ENCODE measurements at places on chromosomes 4 and X. TPM values are rescaled to one million over a fixed set of nuclear protein-coding genes. Genes with fewer than 3 reads are reported as not detected.

- DNase-seq: no peak
Measured at GRCh38 chrX:50003467-50003866, 81.1 kb downstream of the CLCN5 start.

GRCh38 chr4:159705334-159705733, 602.5 kb downstream of the RAPGEF2 start:
- DNase-seq: no peak

FAM156A gene
- polyA plus RNA-seq: 12.8 TPM

GRCh38 chr4:21474195-21474594, 474.4 kb downstream of the KCNIP4 start:
- no peak for DNase-seq

DNA sequence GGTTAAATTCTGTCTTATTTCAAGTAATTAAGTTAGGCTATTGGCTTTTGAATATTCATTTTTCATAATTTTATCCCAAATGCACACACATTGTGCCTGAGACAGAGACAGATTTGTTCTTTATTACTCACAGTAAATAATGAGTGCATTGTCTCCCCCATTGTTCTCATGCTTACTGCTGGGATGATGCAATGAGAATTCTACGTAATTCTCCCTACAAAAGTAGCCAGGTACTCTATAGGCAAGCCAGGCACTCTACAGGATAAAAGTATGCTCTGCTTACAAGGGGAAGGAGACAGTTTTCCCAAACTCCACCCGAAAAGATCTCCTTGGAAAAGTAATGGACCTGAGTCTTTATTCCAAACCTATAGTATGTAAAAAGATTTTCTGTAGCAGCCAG, 1890.7 kb upstream of the PCDH10 start:
- DNase-seq: no peak

- no peak for DNase-seq
Measured at GRCh38 chr4:148944136-148944838, 502.1 kb upstream of the NR3C2 start.

DNA sequence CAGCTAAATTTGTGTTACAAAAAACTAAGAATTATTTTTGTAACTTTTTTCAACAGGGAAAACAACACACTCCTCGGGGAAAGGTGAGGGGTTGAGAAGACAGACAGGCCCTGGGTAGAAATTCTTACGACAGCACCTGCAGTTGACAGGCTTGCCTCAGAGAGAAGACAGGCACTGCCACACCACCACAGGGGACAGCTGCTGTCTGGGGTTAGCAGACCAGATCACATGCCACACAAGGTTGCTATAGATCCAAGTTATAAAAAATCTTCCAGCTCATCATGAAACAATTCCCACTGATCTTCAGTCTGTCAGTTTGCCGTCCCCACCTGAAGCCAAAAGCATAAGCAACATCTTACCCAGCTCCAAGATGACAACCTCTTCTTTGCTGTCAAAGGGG, 143.2 kb upstream of the ZCCHC13 start:
- no peak for DNase-seq

DNA sequence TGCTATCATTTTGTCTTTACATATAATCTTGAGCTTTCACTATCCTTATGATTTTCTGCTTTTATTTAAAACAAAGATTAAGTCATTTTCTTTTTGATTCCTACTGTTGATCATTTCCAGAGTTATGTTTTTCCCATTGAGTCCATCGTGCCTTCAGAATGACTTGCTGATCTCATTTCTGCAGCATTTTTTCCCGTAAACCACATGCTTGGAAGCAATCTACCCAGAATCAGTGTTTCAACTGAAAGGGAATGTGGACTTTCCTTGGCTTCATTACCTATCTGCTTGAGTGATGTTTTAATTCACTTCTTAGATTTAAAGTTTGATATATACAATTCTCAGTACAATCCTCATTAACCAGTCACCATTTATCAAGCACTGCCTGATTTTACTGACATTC, 192.4 kb upstream of the FSTL5 start:
- no peak for DNase-seq

MAGEC2 gene
- not detected for polyA plus RNA-seq

FHIP1A gene
- 13.4 TPM for polyA plus RNA-seq

GRCh38 chrX:155070038-155070437, 898 bp downstream of the CMC4 start:
- no peak for DNase-seq

MTNR1A gene
- not detected for polyA plus RNA-seq

MAGEA3 gene
- polyA plus RNA-seq: not detected

GRCh38 chr4:127846765-127847164, 33.9 kb upstream of the PLK4 start:
- DNase-seq: no peak

DNA sequence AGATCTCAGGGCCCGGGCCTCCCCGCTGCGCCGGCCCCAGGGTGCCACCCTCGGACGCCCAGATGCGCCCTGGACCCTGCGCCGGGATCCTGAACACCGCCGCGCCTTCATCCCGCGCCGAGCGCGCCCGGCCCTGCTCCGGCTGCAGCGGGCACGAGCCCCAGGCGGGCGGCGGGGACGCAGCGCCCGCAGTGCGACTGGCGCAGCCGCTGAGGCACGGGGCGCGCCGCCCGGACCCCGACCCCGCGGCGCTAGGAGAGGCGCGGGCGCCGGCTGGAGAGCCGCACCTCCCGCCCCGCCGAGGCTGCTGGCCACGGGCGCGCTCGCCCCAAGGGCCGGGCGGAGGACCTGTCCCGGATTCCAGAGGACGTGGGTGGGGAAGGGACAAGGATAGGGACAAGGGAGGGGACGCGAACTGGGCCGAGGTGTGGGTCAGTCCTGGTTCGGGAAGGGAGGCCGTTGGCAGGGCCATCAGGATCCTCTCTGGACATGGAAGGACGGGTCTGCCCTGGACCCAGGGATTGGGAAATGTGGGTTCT, 1.1 kb downstream of the ZFYVE28 start:
- no peak for DNase-seq

- no peak for DNase-seq
Measured at GRCh38 chr4:88613417-88613875, 21.2 kb downstream of the HERC3 start.

LANCL3 gene
- 0.97 TPM for polyA plus RNA-seq

DNA sequence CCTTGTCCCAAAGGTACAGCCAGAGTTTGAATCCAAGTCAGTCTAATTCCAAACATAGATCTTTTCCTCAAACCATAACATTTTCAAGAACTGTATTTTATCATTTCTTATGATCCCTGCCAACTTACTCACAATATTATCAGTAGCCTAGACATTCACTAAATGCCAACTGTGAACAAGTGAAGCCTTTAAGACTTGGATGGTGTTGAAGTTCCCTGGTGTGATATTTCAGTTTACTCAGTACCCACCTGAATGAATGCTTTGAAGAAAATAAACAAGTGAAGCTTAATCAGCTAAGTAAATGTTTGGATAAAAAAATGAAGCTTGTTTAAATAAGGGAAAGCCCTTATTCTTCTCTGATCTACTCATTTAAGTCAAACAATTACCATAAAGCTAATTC, 1028.3 kb downstream of the DMD start:
- DNase-seq: no peak

GRCh38 chr4:98663226-98664006, 5.0 kb upstream of the TSPAN5 start:
- DNase-seq: no peak

DNA sequence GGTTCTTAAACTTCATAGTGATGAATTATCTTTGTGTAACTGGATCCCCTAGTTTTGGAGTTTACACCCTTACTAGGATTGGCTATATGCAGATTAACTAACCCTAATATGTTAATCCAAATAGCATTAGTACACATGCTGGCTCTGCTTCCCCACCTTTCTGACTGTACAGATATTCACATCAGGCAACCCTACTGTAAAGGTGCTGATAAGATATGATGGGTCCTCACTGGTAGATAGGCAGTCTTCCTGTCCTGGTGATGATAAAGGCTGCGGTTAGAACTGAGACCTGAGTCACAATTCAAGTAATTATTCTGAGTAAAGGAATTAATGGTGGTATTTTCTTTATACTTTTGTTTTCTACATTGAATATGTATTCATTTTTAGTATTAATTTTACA, 118.6 kb downstream of the COL4A5 start:
- DNase-seq: no peak

All from keratinocyte (primary cell).